ENCODE measurements at places on chromosomes 6 and 20. TPM values are rescaled to one million over a fixed set of nuclear protein-coding genes. Genes with fewer than 3 reads are reported as not detected.

GRCh38 chr6:140183881-140184280, 809.4 kb upstream of the CITED2 start:
- DNase-seq: no peak

DNA sequence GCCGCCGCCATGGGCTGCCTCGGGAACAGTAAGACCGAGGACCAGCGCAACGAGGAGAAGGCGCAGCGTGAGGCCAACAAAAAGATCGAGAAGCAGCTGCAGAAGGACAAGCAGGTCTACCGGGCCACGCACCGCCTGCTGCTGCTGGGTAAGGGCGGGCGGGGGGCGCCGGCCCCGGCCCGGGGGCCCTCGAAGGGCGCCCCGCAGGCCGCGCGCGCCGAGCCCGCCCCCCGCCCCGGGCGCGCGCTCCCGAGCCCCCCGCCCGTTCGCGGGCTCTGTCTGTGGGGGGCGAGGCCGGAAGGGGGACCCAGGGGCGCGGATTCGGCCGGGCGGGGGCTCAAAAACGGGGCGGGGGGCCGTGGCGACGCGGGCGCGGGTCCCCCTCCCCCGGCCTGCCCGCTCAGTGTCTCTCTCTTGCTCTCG, 39.2 kb downstream of the GNAS start:
- no peak for DNase-seq

DNA sequence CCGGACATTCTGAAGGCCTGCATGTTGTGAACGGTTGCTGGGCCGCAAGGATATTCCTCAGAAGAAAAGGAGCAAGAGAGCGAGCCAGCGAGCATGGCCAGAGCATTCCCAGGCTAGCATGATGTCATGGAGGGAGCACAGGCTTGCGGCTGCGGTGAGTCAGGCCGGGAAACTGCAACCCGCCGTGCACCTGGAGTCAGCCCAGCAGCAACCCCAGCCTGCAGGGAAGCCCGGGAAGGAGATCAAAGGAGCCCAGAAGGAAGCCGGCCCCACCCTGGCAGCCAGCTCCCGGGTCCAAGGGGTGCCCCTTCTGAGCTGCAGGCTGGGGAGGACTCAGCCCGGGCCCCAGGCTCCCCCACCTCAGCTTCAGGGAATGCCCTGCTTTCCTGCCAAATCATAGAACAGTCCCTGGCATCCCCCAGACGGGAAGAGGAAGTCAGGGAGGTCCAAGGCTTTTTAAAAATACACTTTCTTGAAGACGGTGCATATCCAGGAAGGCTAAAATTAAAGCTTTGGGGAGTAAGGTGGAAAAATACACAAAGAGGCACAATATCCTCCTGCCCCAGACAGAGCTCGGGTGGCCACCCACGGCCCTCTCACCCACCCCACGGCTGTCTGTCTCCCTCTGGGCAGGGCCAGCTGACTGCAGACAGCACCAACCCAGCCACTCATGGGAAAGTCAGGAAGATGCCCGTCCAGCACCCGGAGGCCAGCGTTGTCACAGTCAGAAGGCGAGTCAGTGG, 53.7 kb downstream of the BMP7 start:
- DNase-seq: peak; percentile 52

SLC25A27 gene
- total RNA-seq: 1.7 TPM

PLA2G7 gene
- 0.23 TPM for total RNA-seq

Measured in epithelial cell of proximal tubule (primary cell).